Suprapubic skin (tissue), 4 donors: ENCODE measurements at places on chromosomes 13 and 19. TPM values are rescaled to one million over a fixed set of nuclear protein-coding genes. Genes with fewer than 3 reads are reported as not detected.

DNA sequence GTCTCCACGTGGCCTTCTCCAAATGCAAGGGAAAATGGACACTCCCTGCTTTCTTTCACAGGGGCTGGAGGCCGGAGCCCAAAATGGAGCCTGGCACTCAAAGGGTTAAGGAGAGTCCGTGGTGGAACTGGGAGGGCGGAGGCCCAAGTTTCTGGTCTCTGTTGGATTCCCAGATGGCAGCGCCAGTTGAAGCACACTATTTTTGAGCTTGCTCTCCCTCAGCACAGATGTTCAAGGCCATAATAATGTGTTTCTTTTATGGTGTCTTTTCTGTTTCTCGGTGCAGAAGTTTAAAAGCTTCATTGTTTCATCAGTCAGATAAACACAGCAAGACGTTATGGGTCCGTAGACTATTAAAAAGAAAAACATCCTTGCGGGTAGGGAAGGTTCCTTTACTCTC lies 67.6 kb downstream of the TNFRSF19 start:
- no peak for DNase-seq

The OVOL3 gene
- total RNA-seq, result not detected

- DNase-seq, result no peak
Measured at GRCh38 chr19:8697671-8698432, 743 bp downstream of the ACTL9 start.

The JUNB gene
- 687 TPM for total RNA-seq

DNA sequence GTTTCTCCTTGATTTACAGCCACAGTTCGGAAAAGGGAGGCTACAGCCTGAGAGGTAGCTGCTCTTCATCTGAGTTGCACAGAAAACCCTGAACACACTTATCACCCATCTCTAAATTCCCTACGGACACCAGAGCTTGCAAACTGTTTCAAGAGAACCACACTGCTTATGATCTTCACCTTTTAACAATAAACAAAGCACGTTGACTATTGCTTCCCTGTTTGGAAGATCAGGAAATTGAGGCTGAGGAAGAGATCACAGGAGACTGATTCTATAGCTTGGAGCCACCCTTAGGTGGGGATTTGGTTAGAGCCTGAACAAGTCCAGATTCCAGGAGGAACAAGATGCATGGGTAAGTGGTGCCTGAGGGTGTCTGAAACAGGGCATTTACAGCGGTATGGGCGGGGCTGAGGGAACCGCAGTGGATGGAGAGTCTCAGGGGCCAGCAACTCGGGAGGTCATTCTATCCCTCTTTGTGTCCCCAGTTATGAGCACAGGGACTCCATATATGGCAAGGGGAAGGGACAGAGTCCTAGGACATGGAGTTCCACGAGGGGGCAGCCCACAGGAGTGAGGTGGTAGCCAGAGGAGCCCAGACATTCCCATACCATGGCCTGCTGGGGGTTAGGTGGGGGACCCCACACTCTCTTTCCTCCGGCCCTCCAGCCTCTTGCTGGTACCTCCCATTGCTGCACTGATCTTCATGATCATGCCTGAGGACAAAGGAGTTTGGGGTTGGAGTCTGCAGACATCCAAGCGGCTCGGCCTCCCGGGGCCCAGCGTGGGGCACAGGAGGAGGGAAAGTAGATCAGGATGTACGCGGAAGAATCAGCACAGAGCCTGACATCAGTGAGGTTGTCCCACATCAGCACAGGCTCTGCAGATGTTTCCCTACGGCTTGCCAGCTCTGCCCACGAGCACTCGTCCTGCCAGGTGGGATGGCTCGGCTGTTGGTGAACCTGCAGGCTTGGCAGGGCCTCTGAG lies 162.3 kb upstream of the ZNF536 start:
- no peak for DNase-seq
